ENCODE measurements at places on chromosomes 1 and 21.

- DNase-seq, result no peak
These were observed 18.0 kb upstream of the GRHL3 start for GRCh38 chr1:24300971-24301784.

GRCh38 chr1:53948291-53948690 is 2.1 kb downstream of the LRRC42 start:
- DNase-seq, result no peak

- peak; percentile 20 for DNase-seq
These were observed 1372.9 kb upstream of the ADGRL2 start for GRCh38 chr1:80427881-80428280.

DNA sequence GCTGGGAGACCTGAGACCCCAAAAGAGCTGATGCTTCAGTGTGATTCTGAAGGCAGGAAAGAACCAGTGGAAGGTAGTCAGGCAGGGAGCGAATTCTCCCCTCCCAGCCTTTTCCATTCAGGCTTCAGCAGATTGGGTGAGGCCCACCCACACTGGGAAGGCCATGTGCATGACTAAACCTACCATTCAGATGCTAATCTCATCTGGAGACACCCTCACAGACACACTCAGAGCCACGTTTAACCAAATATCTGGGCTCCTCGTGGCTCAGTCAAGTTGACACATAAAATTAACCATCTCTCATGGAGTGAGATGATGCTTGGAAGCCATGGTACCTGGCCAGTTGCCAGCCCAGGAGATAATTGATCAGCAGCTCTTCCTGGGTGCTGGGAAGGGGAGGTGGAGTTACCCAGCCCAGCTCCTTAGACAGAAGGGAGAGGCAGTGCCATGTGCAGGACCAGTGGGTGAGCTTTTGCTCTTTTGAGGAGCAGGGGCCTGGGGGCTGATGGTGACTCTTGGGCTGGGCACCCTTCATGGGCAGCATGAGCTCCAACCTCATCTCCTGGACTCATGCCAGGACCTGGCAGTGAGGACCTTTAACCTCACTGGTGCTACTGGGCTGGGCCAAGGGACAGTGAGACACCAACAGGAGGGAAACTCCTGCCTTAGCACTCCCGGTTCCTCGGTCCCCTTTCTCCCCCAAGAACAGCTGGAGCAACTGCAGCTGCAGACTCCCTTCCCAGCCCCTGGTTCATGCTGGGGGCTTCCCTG is 89.0 kb upstream of the ACTL8 start:
- DNase-seq, result no peak

GRCh38 chr21:14876524-14876840 is 188.3 kb downstream of the NRIP1 start:
- DNase-seq, result no peak

- DNase-seq, result peak; percentile 39
These were observed at the start of gene IGSF21 for GRCh38 chr1:18107369-18108298. Gene IGSF21 (plus strand): TSS chr1:18107798. CDS start chr1:18108129, 331 bp downstream.

DNA sequence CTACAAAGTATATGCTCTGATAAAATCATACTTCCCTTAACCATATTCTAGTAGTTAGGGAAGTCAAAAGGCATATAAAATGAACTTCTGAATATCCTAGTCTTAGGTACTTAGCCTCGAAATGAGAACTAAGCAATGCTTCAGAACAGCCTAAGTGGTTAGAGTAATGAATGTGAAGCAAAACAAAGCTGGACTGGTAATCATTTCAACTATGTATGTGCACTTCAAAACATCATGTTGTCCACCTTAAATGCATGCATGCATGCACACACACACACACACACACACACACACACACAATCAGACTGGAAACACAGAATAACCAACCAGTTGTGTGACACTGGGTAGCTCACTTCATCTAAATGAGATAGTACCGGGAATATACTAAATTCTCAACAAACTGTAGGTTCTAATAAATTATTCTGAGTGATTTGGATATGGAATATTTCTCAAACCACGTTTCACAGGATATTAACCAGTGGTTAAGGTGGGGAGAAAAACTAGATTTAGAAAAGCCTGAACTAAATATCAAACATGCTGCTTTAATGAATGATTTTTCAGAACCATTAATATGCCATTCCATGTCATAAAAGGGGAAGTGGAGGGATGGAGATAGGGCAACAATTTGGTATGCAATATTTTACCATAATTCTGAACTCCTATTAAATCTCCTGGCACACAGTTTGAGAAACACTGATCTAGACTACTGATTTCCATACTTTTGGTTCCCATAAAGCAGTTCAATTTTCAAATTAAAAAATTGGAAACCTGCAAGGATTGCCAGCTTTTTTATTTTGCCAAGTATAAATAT is 19.5 kb downstream of the RNF115 start:
- DNase-seq, result no peak

DNA sequence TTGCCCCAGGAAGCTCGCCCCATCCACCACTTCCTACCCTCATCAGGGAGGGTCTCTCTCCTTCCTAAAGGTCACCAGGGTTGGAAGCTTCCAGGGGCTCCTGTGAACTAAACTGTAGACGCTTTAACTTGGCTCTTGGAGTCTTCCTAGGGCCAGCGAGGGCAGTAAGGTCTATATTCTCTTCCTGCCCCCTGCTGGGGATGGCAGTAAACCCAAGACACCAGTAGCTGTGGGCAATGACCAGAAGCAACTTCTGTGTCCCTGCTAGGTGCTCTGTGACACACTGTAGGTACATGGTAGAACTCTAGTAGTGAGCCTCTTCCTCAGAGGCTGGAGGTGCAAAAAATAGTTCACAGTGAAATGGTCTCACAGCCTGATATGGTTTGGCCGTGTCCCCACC is 30.0 kb downstream of the KCND3 start:
- no peak for DNase-seq

GRCh38 chr1:168977618-168978017 is 128.9 kb upstream of the ATP1B1 start:
- DNase-seq, result no peak

DNA sequence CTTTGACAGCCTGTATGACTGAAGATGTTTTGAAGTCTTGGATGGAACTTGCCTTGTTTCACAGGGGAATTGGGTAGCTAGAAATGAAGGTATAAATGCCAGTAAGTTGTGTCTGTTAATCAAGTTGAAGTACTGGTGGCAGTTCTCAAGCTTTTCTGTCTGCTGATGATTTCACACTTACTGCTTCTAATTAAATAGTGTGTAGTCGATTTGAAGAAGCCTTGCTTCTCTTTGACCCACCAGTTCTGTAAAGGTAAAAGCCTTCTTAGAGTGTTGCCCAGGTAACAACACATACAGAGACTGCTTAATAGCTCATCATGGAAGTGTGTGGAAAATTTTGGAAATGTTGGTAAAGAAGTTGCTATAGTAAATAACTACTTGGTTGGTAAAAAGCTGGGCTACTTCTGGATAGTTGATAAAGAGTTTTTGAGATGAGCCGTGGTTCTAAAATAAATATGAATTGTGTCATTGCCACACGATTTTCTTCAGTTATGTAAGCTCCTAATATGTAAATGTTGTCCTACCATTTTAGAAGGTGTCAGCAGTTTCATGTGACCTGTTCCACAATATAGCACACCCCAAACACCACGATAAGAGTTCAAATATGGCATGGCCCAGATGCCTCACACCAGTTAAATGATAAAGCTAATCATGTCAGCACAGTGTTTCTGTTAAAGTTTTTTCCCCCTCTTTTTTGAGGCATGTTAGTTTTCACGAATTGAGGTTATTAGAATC is 7.4 kb downstream of the RABGAP1L start:
- DNase-seq, result no peak

- no peak for DNase-seq
These were observed 84.6 kb upstream of the DPYD start for GRCh38 chr1:98005326-98006010.

Measured in NCI-H1694 treated with DMSO at 0.1 percent for 48 hours (cell line).